ENCODE measurements at places on chromosomes 11 and 22.

DNA sequence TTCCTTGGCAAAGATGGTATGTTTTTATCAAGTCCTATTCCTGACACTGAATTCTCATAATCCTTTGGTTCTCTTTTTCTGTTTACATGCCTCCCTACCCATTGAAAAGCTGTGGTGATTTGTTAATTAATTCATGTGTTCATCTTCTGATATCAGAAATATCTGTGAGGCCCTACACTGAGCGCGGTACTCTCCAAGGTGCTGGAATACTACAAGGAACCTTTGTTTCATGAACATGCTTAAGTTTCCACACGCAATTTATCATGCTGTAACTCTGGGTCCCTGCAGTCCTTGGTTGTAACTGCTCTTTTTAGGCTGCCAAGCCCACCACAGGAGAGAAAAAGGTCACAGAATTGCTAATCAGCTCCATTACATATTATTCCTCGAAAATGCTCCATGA, 331.8 kb downstream of the FAT3 start:
- DNase-seq, result no peak

DNA sequence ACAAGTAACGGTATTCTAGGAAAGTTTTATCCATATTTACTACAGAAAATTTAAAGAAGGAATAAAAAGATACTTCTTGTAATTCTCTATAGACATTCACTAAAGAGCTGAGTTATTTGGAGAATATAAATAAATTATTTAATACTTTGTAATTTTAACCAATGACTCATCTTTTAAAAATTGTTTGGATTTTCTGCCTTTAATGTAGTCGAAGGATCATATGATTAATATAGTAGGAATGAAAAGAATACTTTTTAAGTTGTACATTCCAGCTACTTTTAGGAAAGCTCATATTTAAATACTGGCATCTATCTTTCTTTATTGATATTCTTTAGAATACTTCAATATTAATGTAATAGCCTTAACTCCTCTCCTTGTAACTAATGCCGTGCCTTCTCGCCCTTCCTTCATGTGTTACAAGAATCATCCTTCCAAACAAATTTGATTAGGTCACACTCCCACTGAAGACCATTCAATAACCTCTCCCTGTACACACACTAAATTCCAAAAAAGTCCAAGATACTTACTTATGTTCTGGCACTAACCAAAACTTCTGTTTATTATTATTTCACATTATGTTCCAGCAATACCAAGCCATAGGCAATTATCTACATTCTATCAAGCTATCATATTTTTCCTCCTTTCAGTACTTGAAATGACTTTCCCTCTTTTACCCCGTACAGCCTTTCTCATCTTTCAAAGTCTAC, 501.9 kb downstream of the CNTN5 start:
- DNase-seq, result no peak

DNA sequence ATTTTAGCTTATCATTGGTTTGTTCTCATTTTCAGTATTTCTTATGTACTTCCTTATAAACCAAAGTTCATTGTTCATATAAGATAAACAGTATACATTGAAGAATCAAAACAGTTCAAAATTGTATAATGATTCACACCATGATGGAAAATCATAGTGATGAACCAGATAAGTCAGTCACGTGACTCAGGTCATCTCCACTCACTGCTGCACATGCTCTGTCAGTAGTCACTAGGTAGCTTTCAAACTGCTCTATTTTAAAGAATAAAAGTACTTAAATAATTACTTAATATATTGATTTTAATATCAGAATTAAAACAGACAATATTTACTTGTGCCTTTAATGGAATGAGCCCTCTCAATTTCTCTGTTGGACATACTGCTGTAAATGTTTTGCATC, 37.5 kb downstream of the PDHX start:
- peak; percentile 16 for DNase-seq

GRCh38 chr11:36211761-36212430, 77.3 kb downstream of the COMMD9 start:
- no peak for DNase-seq

DNA sequence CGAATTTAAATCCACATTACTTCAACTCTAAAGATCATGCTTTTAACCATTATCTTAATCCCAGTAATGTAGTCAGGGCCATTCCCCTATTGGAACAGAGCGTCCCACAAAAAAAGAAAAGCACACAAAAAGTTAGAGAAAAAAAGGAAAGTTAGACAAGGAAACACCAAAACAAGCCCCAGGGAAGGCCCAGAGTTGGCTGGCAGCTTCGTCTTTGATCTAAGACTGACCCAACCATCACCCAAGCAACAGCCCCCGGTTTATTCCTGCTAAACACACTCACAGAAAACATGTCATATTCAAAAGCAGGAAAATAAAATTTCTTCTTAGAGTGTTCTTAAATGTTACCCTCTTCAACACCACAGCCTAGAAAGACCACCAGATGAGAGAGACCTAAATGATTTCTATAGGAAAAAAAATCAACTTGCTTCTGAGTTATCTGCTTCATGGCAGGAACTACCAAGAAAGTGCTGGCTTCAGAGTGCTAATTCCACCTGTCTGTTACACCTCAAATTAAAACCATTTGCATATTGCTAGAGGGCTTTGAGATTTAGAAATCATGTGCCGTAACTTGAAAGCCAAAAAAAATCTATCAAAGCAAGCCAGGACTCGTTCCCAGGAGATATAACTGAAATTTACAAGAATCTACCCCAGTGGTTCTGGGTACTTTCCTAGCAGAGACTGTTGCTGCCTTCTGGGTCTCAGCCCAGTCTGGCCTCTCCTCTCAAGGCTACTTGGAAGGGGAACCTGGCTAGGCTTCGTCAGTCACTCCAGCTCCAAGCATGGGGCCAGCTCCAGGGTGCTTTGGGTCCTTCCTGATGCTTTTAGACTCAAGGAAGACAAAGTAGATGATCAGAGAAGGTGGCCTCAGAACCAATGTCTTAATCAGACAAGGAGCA, 31.2 kb downstream of the POU2AF3 start:
- no peak for DNase-seq

DNA sequence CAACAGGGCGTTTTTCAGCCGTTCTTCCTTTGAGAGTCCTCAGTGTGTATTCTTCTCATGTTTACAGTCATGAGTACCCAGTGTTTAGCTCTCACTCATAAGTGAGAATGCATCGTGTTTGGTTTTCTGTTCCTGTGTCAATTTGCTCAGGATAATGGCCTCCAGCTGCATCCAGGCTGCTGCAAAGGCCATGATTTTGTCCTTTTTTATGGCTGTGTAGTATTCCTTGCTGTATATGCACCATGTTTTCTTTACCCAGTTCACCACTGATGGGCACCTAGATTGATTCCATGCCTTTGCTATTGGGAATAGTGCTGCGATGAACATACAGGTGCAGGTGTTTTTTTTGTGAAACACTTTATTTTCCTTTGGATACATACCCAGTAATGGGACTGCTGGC, 23.5 kb downstream of the B3GAT1 start:
- DNase-seq, result no peak

DNA sequence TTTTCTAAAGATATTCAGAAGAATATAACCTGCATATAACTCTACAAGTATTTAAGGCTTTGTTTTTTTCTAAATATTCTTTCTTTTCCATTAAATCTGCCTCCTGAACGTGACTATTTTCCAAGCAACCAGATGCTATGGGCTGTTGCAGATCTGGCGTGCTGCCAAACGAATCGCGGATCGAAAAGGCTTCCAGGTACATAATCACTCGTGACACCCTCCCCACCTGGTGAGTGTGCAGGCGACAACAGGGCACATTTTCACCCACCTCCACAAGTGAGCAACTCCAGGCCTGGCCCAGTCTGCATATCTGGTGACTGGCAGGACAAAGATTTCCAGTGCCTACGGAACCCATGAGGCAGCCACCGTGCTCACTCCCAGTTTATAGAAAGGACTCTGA, 660.1 kb downstream of the OPCML start:
- no peak for DNase-seq

GRCh38 chr11:8934742-8935488, 2.2 kb upstream of the C11orf16 start:
- DNase-seq, result no peak

DNA sequence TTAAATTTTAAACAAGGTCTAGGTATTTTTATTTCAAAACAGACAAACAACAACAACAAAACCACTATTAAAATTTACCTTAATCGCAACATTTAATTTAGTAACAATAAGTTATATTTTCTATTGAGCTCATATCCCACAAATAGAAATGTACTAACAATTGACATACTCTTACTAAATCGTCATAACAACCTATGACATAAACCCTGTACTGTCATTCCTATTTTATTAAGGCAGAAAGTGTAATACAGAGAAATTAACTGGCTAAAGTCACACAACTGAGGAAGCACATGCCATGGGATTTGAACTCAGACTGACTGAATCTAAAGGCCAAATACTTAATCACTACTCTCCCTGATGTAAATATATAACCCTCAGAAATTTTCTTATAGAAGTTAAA, 3.0 kb downstream of the KIF18A start:
- DNase-seq, result no peak

- no peak for DNase-seq
Measured at GRCh38 chr11:14232652-14233051, 126.3 kb downstream of the RRAS2 start.

DNA sequence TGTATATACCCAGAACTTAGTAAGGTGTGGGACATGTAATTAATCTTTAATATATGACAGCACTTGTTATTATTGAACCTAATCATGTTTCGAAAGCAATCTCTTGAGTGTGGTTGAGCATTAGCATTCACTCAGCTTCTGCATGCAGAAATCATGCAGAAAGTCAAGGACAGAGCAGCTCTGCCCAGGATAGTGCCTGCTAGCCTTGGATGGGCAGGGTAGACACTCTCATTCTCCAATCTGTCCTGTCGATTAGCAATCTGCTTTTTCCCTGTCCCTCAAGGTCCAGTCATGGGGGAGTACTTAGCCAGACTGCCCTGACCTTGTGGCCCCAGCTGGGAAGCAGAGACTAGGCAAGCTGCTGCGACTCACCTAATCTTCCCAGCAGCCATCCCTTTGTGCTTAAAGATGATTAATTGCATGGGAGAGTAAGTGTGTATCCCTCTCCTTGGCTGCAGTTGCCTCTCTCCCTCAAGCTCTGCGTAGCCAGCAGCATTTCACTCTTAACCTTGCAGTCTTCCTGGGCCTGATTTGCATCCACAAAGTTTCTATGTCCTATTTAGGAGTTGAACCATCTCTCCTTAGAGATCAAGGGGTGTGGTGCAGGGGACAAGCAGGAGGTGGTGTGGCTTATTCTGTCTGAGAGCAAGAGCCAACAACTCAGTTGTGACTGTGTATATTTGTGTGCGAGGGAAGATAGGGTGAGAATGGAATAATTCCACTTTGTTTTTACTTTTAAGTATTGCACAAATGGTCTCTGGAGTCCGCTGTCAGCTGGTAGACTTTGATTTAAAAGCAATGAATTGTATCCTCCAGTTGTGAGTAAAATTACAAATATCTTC, 101.4 kb downstream of the FDX1 start:
- no peak for DNase-seq

GRCh38 chr11:75132080-75132479, 18.8 kb upstream of the SLCO2B1 start:
- no peak for DNase-seq

DNA sequence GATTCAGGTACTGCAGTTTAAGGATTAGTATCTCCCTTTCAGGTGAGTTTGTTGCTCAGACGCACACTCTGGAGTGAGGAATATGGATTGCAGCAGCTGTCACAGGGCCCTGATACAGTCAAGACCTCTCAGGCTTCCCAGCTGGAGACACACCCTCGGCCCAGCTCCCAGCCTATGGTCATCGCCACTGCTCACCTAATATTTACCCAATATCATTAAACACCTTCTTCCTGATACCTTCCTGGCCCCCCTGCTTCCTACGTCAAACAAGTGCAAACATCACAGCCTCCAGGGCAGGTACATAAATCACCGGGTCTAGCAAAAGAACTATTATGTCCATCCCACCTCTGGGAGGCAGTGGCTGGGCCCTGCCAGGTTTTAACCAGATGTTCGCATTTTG, 213.3 kb downstream of the MN1 start:
- DNase-seq, result no peak

DNA sequence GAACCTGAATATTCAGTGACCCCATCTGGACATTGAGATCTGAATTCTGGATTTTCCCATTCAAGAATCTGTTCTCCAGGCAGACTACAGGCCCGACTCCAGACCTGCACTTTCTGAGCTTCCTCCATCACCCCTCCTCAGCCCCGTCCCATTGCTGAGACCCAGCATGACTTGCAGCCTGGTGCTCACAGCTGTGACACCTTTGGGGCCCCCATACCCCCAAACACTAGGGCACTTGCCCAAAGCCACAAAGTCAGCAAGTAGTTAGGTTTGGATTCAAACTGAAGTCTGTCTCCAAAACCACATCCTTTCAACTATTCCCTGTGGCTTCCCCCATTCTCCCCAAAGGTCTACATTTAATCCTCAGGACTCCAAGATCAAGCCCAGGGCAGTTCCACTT, 128.2 kb upstream of the ZBED5 start:
- DNase-seq, result no peak

DNA sequence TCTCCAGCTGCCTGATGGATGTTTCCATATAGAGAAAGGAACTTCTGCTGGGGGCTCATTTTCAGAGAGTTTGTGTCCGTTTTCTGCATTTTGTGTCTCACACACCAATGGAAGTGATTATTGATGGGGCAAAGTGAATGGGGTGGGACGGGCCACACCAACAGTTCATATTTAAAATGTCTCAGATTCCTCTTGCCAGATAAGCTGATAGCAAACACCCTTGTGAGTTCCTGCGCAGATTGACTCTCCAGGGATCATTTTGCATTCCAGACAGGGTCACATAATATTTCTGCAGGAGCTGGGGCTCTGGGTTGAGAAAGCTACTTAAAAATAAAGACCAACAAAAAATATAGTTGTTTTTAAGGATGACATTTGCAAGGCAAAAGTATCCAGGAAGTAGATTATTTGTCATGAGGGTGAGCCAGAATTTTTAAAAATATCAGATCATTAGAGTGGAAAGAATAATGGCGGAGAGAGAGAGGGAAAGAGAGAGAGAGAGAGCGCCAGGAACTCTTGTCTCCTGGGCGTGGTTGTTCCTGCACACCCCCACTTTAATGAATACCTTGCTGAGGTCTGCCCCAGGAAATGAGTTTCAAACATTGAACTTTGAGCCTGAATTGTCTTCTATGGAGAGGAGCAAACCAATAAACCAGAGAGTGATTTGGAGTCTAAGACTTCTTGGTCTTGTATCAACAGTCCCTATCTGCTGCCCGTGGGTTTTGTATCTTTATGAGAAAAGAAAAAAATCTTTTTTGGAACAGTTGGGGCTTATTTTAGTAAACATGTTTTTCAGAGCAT, 33.3 kb downstream of the MICAL2 start:
- DNase-seq, result no peak

- no peak for DNase-seq
Measured at GRCh38 chr11:110479108-110480101, 49.7 kb downstream of the FDX1 start.

GRCh38 chr11:284105-285020, 4.6 kb upstream of the PGGHG start:
- DNase-seq, result peak; percentile 5

DNA sequence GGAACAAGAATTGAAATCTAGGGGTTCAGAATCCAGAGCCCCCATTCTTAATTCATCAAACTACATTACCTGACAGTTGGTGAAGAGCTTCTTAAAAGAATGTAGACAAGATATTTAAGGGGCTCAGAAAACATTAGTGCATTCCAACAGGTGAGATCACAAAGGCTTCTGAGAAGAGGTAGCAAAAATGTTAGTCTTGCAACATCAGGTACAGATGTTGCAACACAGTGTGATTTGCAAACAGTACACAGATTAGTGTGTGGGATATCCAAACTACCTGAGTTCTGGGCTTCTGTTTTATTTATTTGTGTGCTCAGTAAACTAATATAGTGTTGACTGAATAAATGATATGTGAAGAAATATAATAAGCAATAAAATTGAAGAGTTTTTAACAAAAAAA, 11.8 kb downstream of the CASP4 start:
- no peak for DNase-seq

GRCh38 chr11:8631395-8632118, 37.5 kb upstream of the STK33 start:
- no peak for DNase-seq

Data from activated CD4-positive, alpha-beta T cell treated with anti-CD3 and anti-CD28 coated beads for 36 hours (primary cell).